Amniotic stem cell (primary cell): ENCODE measurements at places on chromosomes 2 and 18.

DNA sequence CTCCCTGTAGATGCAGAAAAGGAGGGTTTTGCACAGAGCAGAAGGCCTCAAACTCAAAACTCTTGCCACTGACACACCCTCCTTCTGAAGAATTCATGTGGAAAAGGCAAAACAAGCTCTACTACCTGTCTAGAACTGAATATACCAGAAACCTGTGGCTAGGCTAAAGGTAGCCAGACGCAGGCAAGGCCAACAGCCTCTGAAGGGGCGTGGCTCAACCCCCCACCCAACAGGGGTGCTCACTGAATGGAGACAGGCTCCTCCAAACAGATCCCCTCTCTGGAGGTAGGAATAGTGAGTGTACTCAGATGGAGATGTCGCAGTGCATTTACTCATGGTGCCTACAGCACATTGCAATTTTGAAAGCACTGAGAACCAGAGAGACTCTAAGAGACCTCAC, 3.0 kb upstream of the STK17B start:
- DNase-seq, result no peak

DNA sequence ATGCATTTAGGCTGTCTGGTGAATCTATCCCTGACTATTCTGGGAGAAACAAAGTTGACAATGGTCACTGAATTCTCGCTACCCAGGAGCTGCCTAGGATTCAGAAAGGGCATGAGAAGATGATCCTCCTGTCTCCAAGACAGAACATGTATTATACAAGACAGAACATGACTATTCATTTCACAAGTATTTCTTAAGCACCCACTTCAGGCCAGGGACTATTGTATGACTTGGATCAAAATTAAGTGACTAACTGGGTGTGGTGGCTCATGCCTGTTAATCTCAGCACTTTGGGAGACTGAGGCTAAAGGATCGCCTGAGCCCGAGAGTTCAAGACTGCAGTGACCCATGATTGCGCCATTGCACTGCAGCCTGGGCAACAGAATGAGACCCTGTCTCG, 235.8 kb upstream of the RAB12 start:
- no peak for DNase-seq

DNA sequence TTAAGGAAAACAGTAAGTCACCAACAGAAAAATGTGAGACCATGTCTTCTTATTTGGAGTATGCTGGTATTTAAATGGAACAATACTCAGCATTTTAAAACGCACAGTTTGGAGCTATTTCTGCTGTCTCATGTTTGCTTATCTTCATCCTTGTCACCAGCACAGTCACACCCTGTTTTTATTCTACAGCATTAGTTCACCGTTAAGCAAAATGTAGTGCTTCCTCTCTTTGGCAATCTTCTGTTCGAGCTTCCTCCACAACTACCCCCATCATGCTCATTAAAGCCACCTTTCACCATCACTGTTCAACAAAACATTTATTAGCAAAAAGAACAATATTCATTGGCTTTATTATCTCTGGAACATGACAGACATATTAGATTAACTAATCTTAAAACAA, 64.0 kb downstream of the SLC40A1 start:
- no peak for DNase-seq

DNA sequence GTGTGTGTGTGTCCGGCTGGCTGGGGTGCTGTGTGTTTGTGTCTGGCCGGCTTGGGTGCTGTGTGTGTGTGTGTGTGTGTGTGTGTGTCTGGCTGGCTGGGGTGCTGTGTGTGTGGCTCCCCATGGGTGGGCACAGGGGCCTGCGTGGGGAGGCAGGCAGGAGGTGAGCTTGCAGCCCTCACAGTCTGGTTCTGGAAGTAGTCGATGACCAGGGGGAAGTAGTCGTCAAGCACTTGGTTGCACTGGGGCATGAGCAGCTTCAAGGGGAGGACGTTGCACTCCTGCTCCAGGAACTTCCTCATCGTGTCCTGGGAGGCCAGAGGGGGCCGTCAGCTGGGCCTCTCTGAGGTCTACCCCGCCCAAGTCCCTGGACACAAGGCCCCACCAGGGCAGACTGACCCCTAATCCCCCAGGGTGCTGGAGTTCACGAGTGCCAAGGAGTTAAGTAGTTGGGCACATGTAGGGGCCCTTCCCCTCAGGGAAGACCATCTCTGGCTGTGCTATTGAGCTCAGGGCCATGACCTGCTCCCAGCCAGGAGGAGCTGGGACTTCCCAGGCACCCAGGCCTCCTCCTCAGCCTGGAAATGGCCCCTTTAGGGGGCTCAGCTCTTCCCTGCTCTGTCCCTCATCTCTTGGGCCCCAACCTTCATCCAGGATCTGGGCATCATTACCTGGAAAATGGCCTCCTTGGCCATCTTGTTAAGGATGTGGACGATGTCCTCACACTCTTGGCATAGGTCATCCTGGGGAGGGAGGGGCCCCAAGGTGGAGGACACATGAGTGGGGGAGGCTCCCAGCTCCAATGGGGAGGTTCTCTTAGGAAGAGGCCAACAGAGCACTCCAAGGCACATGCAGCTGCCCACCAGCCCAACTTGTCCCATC, 1.3 kb downstream of the SFTPB start:
- DNase-seq, result no peak

GRCh38 chr2:60530660-60531281, 22.7 kb downstream of the BCL11A start:
- no peak for DNase-seq

- no peak for DNase-seq
These were observed 1098.2 kb upstream of the FANCL start for GRCh38 chr2:59339121-59339836.

DNA sequence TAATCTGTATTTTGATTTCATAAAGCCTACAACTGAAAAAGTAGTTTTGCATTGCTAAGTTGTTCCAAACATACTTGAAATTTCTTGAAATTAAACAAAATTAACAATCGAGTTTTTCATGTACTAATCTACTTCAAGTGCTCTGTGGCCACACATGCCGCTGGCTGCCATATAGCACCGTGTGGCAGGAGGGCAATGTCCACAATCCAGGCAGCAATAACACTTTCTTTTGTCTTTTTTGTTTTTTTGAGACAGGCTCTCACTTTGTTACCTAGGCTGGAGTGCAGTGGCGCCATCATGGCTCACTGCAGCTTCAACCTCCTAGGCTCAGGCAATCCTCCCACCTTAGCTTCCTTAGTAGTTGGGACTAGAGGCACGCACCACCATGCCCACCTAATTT, 36.1 kb downstream of the SAP130 start:
- DNase-seq, result no peak

DNA sequence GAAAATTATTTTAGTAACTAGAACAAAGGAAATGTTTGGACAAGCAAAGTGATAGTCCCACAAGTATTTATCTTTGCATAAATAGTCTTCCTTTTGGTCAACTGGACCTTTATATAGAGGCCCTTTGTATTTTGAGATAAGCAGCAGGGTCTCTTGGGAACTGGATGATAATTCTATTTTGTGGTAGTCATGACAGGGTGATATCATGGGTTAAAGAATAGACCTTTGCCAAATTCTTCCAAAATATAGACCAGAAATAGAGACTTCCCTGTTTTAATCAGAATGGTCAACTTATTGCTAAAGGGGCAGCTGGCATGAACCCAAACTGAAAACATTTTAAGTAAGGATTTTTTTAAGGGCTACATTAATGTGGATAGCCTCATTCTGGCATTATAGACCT, 10.5 kb downstream of the PLEK start:
- DNase-seq, result no peak

- no peak for DNase-seq
These were observed 231.5 kb upstream of the FBXO11 start for GRCh38 chr2:48137829-48138228.
